ENCODE measurements at places on chromosomes 12 and 14. TPM values are rescaled to one million over a fixed set of nuclear protein-coding genes. Genes with fewer than 3 reads are reported as not detected.

The C3AR1 gene
- total RNA-seq: 1.6 TPM

The SPTB gene
- total RNA-seq: 16.7 TPM

The USP5 gene
- 77.5 TPM for total RNA-seq

The HRK gene
- total RNA-seq: 0.41 TPM

The SERPINA12 gene
- total RNA-seq: not detected

The RHOJ gene
- 4.5 TPM for total RNA-seq

The FICD gene
- total RNA-seq: 5.3 TPM

The C14orf132 gene
- total RNA-seq: 32.6 TPM

The GPHN gene
- 102 TPM for total RNA-seq

The SIX6 gene
- not detected for total RNA-seq

All from frontal cortex (tissue), 4 donors.